Stimulated activated CD4-positive, alpha-beta T cell treated with anti-CD3 and anti-CD28 coated beads, Interleukin-1b, Interleukin-23, amount 100 ng/mL, for 1 hour (primary cell): ENCODE measurements at places on chromosomes 6 and 20.

GRCh38 chr6:123569575-123569974, 67.2 kb downstream of the TRDN start:
- no peak for DNase-seq

- DNase-seq: no peak
Observed at GRCh38 chr6:53984163-53984562, 127.1 kb upstream of the MLIP start.

- DNase-seq: no peak
Observed at GRCh38 chr6:54515013-54515412, 206.8 kb downstream of the TINAG start.

GRCh38 chr6:110614586-110614985, 138.2 kb upstream of the SLC22A16 start:
- no peak for DNase-seq

GRCh38 chr6:46704562-46704961, 16.9 kb downstream of the TDRD6 start:
- DNase-seq: no peak

- DNase-seq: no peak
Observed at GRCh38 chr6:162337412-162337811, 390.2 kb downstream of the PRKN start.

DNA sequence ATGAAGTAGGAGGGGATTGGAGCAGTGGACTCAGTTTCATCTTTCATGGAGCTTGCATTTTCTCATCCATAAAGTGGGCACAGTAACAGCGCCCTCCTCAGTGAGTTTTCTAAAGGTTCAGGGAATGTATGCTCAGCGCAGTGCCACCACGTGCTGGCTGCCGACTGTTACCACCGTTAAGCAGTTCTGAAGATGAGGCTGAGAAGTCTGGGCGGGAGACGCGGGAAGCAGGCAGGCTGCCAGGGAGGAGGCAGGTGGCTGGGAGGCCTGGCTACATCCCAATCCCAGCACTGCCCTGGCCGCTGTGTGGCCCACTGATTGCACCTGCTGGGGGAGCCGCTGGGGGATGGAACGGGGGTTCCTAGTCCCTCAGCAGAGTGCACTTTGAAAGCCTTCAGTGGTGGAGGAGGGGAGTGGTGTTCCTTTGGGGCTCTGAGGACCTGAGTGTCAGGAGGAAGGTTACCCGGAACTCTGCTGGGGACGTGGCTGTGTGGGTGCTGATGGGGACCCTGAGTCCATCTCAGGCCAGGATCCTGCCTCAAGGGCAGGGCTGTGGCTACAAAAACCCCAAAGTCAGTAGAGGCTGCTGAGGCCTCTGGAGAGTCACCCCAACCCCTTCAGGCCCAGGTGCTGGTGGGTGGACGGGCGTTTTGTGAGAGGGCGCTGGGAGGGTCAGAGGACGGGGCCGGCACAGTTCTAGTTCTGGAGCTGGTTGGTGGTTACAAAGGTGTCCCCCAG, 28.0 kb upstream of the PHACTR3 start:
- DNase-seq: no peak

DNA sequence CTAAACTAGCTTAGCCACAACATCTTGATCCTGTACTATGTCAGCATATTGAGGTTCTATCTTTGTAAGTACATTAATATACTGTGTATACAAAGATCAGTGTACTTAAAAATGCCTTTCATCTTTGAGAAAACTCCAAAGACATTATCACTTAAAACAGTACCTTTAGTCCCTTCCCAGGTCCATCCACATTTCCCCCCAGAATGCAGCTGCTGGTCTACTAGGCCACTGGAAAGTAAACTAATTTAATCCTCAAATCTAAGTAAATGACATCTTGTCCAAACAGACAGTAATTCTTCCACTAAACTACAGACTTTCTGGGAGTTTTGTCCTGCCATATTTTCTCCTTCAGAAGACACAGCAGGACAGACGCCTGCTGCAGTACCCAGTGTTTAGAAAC, 68.7 kb downstream of the SYCP2 start:
- no peak for DNase-seq

DNA sequence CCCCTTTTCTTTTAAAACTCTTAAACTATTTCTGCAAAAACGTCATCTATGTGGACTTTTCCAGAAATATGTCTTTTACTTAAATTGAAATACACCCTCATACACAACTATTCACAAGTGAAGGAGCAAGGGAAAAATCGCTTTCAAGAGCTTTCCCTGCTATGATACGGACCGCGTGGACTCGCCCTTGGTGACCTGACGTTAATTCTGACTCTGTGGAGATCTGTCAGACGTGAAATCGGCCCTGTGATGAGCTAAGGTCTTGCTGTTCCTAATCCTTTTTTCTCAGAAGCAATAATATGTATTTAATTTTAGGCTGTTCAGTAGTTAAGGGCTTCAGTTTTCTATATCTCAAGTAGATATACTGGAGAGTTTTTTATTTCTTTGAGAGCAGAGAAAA, 113.6 kb downstream of the RPP40 start:
- DNase-seq: no peak

GRCh38 chr6:10421921-10422736, 7.3 kb upstream of the TFAP2A start:
- DNase-seq: no peak

GRCh38 chr6:12312736-12313135, 22.6 kb downstream of the EDN1 start:
- DNase-seq: no peak

- DNase-seq: no peak
Observed at GRCh38 chr20:3728354-3728753, 4.1 kb upstream of the HSPA12B start.

DNA sequence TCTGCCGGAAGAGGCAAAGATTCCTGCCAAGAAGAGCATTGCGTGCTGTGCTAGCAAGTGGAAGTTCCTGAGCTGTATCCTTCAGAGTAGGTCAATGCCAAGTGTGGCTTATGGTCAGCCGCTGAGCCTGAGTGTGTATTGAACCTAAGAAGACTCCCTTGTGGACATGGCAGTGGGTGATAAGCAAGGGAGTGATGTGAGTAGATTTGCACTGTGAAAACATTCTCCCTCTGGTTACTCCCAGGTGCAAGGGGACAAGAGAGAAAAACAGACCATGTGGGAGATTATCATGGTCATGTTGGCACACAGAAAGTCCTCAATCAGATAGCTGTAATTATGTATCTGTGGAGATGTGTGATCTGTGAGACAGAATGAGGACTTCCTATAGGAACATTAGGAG, 6.1 kb upstream of the TMEM74B start:
- DNase-seq: no peak

- DNase-seq: no peak
Observed at GRCh38 chr20:17460119-17460518, 71.1 kb downstream of the BFSP1 start.

DNA sequence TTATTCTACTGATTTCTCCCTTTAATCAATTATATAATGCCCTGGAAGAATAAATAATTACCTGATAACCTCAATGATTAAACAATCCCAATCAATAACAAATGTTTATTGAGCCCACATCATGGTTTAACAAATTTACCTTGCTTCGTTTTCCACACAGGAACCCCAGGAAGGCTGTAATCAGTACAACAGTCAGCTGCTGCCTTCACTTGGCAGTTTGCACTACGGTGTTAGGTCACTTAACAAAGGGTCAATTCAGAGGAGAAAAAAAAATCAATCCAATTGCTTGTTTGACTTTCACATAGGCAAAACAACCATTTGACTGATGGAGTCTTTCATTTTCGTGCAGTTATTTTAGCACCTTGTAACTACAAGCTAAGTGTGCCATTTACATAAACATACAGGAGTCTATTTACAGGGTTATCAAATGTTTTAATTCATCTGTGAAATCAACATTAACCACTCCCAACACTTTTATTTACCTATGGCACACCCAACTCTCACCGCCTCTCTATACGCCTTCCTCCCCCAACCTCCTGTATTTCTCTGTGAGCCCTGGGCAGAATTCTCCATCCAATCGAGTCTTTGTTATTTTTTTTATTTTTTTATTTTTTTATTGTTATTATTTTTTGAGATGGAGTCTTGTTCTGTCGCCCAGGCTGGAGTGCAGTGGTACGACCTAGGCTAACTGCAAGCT, 140.4 kb upstream of the TAB2 start:
- no peak for DNase-seq

GRCh38 chr20:50446351-50447101, 63.7 kb upstream of the PTPN1 start:
- no peak for DNase-seq

- no peak for DNase-seq
Observed at GRCh38 chr20:36128463-36129159, 25.9 kb upstream of the EPB41L1 start.

DNA sequence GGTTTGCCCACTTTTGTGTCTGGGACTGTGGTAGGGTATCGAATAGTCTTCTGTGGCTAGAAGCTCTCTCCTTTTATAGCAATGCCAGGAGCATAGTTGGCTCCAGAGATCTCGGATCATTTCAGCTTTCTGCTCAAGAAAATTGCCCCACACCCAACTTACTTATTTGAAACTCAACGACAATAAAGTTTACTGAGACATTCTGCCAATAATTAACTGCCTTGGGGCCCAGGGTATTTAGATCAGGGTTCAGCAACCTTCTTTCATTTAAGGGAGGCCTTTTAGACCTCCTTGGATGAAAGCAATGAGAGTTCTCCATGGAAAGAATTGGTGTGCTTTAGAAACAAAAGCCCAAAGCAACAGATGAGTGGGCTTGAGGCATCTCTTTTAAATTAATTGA, 53.8 kb upstream of the GMPR start:
- no peak for DNase-seq

GRCh38 chr20:2379511-2380229, 1.0 kb upstream of the TGM6 start:
- DNase-seq: no peak

GRCh38 chr6:43837507-43837906, 67.5 kb downstream of the VEGFA start:
- DNase-seq: no peak

GRCh38 chr6:123541462-123541861, 95.3 kb downstream of the TRDN start:
- no peak for DNase-seq

DNA sequence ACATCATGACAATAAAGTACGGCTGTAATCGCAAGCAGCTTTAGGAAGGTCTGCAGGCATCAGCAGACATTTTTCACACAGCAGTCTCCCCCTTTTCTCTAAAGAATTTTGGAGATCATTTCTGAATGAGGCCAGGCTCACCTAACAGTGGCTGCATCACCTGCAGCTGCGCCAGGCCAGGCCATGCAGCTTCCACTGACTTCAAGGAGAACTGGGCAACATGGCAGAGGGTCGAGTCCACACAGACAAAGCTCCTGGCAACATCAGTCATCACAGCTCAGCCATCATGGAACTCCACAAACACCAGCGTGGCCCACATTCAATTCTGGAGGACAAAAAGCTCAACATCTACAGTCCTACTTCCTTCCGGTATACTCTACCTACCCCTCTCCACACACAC, 17.8 kb upstream of the FOXC1 start:
- DNase-seq: no peak

GRCh38 chr6:125966569-125966968, 10.0 kb downstream of the HINT3 start:
- DNase-seq: no peak

GRCh38 chr20:19929481-19930145, 87.5 kb upstream of the NAA20 start:
- DNase-seq: no peak

GRCh38 chr20:48839154-48839917, 11.5 kb upstream of the PREX1 start:
- DNase-seq: no peak

DNA sequence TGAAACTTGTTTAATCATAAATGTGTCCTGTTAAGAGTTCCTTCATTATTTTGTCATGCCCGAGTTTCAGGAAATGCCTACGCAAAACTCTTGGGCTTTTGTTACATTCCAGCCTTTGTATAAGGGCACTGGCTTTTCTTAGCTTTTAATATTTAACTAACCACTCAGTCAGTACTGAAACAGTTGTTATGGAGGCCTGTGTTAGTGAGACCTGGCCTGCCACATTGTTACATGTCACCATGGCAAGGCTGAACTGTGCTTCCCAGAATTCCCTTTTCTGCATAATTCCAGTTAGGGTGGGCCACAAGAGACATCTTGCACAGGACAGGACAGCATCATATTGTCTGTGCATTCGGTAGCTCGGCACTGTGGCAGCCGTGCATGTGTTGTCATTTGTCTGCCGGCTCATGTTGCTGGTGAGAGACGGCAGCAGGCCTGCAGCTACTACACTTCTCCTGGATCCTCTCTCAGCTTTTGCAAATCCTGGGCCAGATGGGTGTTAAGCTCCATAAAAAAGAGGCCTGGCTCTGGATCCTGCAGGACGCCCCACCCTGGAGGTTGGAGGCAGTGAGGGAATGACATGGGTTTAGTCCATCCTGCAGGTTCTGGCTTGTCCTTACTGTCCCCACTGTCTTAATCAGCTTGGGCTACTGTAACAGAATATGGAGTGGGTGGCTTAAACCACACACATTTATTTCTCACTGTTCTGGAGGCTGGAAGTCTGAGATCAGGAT, 128.8 kb upstream of the DTNBP1 start:
- no peak for DNase-seq

DNA sequence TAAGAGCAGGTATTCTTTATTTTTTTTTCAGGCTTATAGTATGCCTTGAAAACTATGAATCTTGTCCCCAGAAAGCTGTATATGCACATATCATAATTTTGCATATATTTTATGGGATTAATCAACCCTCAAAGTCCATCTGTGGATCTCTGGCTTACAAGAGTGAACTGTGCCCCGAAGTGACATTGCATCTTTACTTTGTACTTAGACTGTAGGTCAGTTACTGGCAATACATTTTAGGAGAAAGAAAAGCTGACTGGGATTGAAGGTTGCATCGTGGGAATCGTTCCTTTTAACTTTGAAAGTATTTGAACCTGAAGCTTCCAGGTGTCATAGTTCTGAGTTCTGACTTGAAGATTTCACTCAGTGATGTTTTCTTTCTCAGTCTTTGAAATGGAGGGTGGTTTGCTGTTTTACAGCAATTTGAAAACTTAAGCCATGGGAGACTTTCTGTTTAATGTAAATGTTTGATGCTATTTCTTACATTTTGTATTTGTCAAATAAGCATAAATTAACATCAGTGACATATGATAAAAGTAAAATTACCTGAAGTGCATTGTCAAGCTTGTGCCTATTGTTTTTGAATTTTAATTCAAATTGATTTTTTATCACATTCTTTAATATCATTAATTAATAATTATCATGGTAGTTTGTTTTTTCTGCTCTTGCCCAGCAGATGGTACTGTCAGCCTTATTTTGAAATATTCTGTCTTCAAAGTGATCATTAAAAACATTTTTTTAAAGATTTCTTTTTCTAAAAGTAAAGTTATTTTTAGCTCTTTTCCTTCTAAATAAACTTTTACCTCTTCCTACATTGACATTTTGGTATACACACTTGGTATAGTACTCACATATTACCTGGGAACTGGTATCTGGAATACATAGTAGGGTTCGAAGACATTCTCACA, 29.0 kb downstream of the L3MBTL3 start:
- no peak for DNase-seq

GRCh38 chr6:158150701-158151100, 17.4 kb downstream of the SERAC1 start:
- DNase-seq: no peak

DNA sequence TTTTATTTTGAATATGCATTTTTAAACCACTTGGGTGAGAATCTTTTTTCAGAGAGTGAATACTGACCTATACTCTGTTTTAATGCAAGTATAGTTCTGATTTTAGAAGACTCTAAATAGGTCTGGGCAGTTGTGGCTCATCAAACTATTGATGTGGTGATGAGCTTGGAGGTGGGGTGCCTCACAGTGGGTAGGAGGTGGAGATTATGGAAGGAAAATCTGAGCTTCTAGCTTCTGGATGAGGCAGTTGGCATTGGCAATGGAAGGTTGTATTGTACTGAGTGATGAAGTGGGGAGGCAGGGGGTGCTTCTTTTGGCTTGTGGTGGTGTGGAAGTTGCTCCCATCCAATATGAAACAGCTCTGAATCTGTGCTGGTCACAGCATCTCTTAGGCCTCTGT, 52.7 kb downstream of the VAPB start:
- no peak for DNase-seq
